ENCODE measurements at places on chromosomes 11 and 22.

DNA sequence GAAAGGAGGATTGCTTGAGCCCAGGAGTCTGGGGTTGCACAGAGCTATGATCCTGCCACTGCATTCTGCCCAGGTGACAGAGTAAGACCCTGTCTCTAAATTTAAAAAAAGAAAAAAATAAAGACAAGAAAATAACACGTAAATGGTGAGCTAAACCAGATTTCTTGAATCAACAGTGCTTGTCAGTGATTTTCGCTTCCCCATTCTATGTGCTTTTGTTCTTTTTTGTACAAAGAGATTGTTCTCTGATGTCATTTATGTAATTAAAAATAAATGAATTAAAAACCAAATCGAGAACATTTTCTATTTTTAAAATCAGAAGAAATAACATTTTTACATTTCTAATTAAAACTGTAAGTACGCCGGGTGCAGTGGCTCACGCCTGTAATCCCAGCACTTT lies 19.8 kb upstream of the SLC29A2 start:
- DNase-seq = no peak

DNA sequence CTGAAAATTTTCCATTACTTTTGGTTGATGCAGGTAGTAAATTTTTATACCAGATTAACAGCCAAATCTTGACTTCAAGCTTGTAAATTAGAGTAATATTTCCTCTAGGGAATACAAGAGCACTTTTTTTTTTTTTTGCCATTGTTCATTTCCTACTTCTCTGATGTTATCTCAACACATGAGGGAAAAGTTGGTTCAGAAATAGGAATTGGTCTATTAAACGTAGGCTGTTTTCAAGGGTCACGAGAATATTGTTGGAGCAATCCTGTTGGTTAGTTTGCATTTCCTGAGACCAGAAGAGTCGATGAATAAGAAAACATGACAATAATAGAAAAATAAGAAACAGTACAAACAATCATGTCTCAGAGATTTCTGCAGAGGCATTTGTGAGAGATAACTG lies 453.9 kb upstream of the CCDC179 start:
- no peak for DNase-seq

GRCh38 chr11:63564056-63564774 lies 1.0 kb upstream of the PLAAT2 start:
- no peak for DNase-seq

DNA sequence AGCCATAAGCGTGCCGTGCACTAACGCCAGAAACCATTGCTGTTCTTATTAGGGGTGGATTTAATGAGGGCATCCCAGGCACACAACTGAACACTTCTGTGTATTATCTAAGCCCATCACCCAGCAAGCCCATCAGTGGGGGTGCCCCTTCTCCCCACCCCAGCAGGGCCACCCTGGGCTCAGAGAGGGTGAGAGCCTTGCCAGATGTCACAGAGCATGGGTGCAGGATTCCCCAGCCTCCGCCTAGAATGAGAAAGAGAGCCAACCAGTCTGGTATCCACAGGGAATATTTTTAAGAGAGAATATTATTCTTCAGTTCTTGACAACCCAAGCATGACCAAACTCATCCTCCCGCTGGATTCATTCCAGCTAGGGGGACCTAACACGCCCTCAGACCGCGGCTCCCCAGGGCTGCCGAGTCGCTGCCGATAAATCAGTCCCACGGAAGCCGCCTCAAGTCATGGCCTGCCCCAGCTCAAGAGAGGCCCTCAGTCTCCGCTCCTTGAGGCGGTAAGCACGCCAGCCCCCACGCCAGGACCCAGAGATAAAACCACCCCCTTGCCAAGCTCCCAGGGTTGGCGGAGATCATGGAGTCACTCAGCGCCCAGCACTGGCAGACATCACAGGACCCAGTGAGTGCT lies 47.2 kb downstream of the MN1 start:
- no peak for DNase-seq

DNA sequence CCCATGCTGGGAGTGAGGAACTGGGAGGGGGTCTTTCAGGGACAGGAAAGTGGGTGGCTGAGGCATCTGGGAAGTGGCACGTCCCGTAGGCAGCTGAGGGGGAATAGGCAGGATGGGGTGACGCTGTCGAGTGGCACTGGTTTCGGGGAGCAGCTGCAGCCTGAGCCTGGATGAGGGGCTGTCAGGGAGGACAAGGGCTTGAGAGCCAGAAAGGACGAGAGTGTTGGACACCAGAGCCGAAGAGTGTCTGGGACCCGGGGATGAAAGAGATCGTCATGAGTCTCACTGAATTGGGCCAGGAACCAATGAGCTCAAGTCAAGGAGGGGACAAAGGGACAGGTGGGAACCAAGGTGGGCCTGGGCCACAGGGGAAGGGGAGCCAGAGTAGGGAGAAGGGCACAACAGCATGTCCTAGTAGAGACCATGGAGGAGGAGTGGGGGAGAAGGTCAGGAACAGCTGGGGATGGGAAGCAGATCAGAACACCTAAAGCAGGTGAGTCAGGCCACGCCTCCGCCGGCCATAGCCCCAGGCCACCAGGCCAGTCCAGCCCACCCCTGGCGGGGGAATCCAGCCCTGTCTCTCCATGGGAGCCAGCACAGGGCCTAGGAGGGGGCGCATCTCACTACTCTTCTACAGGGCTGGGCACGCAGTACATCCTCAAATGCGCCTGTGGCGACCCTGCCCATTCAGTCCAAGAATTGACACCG lies 4.2 kb downstream of the RAB3IL1 start:
- DNase-seq = no peak

DNA sequence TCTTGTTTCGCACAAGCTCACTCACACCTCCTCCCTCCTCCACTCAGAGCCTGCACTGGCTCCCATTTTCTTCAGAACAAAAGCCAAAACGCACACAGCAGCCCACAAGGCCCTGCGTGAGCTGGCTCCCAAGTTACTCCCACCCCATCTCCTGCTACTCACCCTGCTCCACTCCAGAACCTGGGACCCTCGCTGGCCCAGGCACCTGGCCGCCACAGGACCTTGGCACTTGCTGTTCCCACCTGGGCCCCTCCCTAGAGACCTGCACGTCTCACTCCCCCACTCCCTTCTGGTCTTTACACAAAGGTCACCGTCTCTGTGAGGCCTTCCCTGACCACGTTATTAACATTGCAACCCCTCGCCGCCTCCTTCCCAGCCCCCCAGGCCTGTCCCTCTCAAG lies 945 bp upstream of the MFNG start:
- DNase-seq = no peak

Measured in HAP-1 (cell line).